Stimulated activated CD8-positive, alpha-beta memory T cell treated with anti-CD3 and anti-CD28 coated beads, Interleukin-7, amount 100 ng/mL, for 24 hours (primary cell): ENCODE measurements at places on chromosomes 7 and 10.

DNA sequence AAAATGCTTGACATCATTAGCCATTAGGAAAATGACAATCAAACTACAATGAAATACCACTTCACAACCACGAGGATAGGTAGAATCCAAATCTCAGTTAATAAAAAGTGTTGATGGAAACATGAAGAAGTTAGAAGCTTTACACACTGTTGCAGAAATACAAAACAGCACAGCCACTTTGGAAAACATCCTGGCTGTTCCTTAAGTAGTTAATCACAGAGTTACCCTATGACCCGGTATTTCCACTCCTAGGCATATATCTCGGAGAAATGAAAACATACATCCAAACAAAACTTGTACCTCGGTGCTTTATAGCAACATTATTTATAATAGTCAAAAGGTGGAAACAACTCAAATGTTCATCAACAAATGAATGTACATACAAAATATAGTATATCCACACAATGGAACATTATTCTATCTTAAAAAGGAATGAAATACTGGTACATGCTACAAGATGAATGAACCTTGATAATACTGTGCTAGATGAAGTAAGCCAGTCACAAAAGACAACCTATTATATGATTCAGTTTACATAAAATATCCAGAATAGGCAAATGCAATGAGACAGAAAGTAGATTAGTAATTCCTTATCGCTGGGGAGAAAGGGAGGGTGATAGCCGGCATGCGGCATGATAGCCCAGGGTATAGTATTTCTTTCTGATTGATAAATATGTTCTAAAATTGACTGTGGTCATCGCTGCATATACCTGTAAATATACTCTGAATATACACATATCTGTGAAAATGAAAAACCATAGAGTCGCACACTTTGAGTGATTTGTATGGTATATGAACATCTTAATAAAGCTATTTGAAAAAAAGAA is 1.9 kb downstream of the VWDE start:
- DNase-seq = no peak

DNA sequence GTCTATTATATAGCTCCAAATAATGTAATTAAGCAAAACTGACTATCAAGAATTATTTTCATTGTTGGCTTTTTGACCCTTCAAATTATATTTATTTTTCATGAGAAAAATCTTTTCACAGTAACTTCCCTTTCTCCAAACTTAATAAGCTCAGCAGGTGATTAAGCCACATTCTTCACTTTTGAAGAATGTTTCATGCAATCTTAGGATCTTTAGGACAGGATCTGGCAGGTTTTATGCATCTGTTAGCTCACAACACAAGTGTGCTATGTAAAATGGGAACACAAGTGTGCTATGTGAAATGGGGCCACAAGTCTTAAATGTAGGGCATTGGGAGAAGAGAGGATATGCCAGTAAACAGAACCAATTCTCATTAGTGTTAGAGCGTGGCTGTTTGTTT is 26.3 kb downstream of the BCAP29 start:
- no peak for DNase-seq

DNA sequence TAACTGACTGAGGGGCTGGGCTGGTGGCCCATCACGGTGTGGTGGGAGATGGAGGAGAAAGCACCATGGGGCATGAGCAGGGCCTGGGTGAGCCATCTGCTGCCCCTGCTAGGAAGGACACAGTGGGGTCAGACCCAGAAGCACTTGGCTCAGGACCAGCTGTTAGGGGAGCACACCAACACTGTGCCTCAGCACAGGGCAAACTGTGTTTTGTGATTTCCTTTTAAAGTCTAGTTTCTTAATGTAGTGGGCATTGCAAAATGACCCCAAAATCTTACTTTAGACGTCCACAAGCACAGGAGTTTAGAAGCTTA is 41.2 kb downstream of the NCAPG2 start:
- no peak for DNase-seq

GRCh38 chr10:79274279-79275104 is 72.8 kb upstream of the PPIF start:
- DNase-seq = no peak

DNA sequence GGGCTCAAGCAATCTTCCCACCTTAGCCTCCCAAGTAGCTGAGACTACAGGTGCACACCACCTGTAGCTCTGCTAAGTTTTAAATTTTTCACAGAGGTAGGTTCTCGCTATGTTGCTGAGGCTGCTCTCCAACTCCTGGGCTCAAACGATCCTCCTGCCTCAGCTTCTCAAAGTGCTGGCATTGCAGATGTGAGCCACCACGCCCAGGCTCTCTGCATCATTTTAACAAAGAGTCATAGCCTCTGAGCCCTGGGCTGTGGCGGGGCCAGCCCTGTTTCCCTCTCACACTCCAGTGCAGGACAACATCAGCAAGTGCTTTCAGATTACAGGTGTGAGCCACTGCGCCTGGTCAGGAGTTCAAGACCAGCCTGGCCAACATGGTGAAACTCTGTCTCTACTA is 102.5 kb downstream of the COL26A1 start:
- DNase-seq = no peak

GRCh38 chr7:123552641-123553040 is 5.0 kb downstream of the NDUFA5 start:
- DNase-seq = no peak

DNA sequence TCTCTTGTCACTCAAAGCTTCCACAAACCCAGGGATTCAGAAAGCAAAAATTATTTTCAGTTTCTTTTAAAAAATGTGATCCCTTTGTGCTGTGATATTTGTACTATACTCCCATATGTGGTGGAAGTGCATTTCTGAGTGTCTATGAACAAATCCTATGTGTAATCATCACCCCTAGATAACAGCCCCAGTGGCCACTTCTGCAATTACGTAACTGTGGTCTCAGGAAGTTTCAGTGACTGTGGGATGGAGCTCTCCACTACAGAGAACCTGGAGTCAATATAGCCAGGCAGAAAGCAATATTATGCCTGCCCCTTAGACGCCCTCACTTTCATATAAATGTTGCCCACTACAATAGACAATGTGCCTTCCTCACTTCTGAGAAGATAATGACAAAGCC is 1101.7 kb upstream of the GHITM start:
- no peak for DNase-seq

- DNase-seq = no peak
Measured at GRCh38 chr10:25547382-25547781, 372.6 kb downstream of the GPR158 start.

DNA sequence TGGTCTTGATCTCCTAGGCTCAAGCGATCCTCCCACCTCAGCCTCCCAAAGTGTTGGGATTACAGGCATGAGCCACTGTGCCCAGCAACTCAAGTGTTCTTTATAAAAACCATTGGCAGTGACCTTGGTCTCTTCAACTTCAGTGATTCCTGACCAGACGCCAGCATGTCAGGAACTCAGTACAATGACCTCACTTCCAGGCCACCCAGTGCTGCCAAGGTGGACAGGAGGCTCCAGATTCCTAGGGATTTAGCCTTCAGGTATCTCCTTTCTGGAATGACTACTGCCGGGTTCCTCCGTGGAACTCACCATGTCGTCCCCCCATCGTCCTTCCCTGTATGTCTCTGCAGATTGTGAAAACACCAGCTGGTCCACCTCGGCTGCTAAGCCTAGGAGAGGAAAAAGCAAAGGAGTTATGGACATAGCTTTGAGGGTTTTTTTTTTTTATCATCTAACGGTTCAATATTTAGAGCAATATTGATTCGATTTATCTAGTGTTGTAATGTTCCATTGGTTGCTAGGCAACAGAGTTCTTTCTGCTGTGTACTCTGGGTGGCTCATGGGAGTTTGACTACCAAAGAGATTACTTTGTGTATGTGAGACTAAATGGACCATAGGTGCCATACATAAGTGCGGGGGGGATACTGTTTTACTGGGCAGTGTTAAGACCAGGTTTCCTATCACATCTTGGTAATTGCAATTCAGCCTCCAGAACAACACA is 425.8 kb upstream of the AUTS2 start:
- DNase-seq = no peak
